ENCODE measurements at places on chromosomes 2 and 18. TPM values are rescaled to one million over a fixed set of nuclear protein-coding genes. Genes with fewer than 3 reads are reported as not detected.

DNA sequence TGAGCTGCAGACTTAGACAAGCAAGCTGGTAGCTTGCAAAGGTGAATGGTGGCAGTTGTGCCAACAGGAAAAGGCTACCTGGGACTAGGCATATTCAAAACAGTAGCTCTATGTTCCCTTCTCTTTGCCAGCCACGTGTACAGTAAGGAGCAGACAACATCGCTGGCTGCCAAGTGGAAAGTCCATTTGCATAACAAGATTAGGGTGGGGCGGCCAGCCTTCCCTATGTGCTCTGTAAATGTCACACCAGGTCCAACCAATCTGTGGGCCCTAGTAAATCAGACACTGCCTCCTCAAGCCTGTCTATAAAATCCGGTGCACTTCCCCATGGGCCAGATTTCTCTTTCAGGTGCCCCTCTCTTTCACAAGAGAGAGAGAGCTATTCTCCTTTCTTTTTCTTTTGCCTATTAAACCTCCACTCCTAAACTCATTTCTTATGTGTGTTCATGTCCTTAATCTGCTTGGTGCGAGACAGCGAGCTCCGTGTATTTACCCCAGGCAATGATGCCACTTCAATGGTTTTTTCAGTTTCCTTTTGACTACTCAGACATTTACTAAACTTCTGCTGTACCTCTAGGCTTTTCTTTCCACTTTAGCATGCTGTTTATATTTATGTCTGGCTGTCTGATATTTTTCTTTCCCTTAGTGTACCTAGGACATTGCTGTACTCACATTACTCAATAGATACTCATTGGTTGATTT lies 297.4 kb upstream of the GCFC2 start:
- H3K4me3 ChIP-seq, result no peak overlapping the region
- no peak for DNase-seq
- H3K36me3 ChIP-seq, result no peaks in the 10 kb centered on the region

DNA sequence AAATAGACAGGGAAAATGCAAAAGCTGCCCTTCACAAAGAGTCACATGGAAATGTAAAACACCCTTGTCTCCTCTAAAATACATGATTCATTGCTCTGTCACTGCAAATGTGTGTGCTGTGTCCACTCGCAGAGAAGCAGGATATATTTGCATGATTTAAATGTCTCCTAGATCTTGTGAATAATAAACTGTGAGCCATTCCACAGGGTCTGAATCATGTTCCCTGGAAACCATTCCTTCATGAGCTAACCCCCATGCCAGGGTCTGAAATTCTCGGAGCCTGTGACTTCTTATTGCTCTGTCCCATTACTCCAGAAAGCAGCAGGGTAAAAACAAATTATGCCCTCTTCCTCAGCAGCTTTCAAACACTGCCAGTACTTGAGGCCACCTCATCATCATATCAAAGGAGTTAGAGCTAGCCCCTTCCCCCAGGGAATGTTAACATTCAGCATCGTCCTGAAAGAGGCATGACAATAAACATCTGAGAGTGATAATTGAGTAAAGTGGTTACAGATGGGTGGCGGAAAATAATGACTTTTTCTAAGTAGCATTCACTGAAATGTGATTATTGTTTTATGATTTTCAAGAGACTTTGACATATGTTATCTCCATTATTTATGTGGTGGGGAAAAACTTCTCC lies 11.7 kb upstream of the CNGA3 start:
- no peaks in the 10 kb centered on the region for H3K4me1 ChIP-seq
- H3K27ac ChIP-seq, result no peak overlapping the region
- no peaks in the 10 kb centered on the region for H3K27me3 ChIP-seq
- no peak for DNase-seq
- H3K36me3 ChIP-seq, result no peaks in the 10 kb centered on the region

DNA sequence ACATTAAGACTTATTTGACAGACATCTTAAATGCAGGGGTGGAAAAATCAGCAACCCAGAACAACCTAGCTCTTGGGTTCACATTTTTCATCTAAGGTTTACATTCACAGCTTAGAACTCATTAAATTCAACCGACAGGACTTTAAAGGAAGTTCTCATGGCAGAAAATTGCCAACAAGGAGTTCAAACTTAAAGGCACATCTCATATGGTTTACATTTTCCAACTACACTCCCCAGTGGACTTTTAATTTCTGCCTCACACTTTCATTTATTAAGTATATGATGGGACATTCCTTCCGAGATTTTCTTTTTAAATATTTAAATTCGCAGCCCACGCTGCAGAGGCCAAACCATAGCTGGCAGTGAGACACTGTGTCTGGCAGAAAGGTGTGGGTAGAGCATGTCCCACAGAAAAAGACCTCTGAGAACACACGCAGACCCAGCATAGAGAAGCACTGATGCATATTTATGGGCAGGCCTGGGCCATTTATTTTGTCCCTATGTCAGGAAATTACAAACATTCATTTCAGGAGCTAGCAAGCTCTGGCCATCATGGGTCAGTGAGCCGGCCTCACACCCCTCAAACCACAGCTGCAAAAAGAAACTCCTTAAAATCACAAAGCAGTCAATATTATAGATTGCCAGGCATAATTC lies 46.3 kb downstream of the STK39 start:
- H3K27ac ChIP-seq, result no peak overlapping the region
- H3K4me3 ChIP-seq, result no peak overlapping the region
- DNase-seq, result no peak
- H3K27me3 ChIP-seq, result no peaks in the 10 kb centered on the region
- H3K36me3 ChIP-seq, result no peaks in the 10 kb centered on the region
- H3K4me1 ChIP-seq, result peaks cover under 1% of the 10 kb centered on the region

- DNase-seq, result no peak
- peaks cover 6% of the 10 kb centered on the region for H3K4me1 ChIP-seq
- H3K27me3 ChIP-seq, result no peaks in the 10 kb centered on the region
- no peaks in the 10 kb centered on the region for H3K36me3 ChIP-seq
- no peak overlapping the region for H3K27ac ChIP-seq
These were observed 199.7 kb downstream of the MYO3B start for GRCh38 chr2:170377500-170378207.

- no peak overlapping the region for H3K27ac ChIP-seq
- H3K27me3 ChIP-seq, result no peaks in the 10 kb centered on the region
- H3K36me3 ChIP-seq, result no peaks in the 10 kb centered on the region
These were observed 418.8 kb upstream of the HNRNPA3 start for GRCh38 chr2:176793792-176794191.

- peaks cover 16% of the 10 kb centered on the region for H3K4me1 ChIP-seq
- H3K36me3 ChIP-seq, result no peaks in the 10 kb centered on the region
- DNase-seq, result no peak
- H3K4me3 ChIP-seq, result peak overlapping the region; percentile 73
These were observed 1.1 kb downstream of the HPCAL1 start for GRCh38 chr2:10303694-10304378.

- no peaks in the 10 kb centered on the region for H3K36me3 ChIP-seq
- no peaks in the 10 kb centered on the region for H3K4me1 ChIP-seq
- H3K27ac ChIP-seq, result no peak overlapping the region
- H3K27me3 ChIP-seq, result no peaks in the 10 kb centered on the region
These were observed 177.6 kb downstream of the ZNF521 start for GRCh38 chr18:25174324-25174723.

GRCh38 chr18:38539856-38540255 lies 974.3 kb upstream of the CELF4 start:
- H3K36me3 ChIP-seq, result no peaks in the 10 kb centered on the region
- H3K27ac ChIP-seq, result no peak overlapping the region
- H3K4me3 ChIP-seq, result no peak overlapping the region
- no peaks in the 10 kb centered on the region for H3K27me3 ChIP-seq

DNA sequence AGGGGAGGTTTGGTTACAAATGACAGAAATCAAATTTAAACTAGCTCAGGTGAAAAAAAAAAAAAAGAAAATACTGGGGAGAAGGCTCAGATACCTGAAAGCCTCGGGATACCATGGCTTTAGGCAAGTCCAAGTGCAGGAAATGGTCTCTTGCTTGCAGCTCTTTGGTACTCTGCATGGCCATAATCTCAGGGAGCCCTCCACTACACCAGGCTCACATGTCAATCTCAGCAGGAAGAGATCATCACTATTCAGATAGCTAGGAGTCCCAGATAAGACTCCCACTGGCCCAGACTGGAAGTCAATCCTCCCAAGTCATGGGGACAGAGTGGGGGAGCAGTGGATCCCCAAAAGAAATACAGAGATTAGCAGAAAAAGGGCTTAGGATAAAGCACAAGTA lies 64.8 kb upstream of the RALBP1 start:
- no peak overlapping the region for H3K4me3 ChIP-seq
- no peaks in the 10 kb centered on the region for H3K27me3 ChIP-seq
- H3K4me1 ChIP-seq, result no peaks in the 10 kb centered on the region
- no peak overlapping the region for H3K27ac ChIP-seq
- DNase-seq, result no peak
- H3K36me3 ChIP-seq, result no peaks in the 10 kb centered on the region

DNA sequence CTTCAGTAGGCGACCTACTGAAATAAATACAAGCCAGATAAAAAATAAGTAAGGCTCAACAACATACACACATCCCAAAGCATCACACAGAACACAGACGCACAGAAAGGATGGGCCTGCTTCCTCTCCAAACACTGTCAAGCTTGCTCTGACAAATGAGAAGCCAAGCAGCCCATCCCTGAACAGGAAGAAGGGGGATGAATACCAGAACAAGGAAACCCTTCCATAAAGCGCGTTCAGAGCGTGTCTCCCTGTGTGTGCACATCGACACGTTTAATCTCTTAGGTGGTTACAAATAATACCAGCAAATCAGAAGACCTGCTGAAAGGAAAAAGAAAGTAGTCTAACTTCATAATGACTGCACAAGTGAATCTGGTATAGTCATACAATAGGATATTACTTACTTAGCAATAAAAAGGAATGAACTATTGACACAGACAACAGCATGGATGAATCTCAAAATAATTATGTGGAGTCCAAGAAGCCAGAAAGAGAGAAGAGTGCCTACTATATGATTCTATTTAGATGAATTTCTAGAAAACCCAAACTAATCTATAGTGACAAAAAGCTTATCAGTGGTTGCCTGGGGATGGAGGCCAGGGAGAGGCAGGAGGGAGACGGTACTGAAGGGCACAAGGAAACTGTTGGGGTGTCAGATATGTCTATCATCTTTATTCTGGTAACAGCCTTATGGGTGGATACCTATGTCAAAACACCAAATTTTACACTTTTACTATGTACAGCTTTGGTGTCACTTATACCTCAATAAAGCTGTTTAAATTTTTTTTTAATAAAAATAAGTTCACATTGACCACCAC lies 26.8 kb downstream of the MBOAT2 start:
- DNase-seq, result no peak
- H3K27me3 ChIP-seq, result no peaks in the 10 kb centered on the region
- no peak overlapping the region for H3K27ac ChIP-seq
- H3K36me3 ChIP-seq, result no peaks in the 10 kb centered on the region
- H3K4me3 ChIP-seq, result no peak overlapping the region
- no peaks in the 10 kb centered on the region for H3K4me1 ChIP-seq

DNA sequence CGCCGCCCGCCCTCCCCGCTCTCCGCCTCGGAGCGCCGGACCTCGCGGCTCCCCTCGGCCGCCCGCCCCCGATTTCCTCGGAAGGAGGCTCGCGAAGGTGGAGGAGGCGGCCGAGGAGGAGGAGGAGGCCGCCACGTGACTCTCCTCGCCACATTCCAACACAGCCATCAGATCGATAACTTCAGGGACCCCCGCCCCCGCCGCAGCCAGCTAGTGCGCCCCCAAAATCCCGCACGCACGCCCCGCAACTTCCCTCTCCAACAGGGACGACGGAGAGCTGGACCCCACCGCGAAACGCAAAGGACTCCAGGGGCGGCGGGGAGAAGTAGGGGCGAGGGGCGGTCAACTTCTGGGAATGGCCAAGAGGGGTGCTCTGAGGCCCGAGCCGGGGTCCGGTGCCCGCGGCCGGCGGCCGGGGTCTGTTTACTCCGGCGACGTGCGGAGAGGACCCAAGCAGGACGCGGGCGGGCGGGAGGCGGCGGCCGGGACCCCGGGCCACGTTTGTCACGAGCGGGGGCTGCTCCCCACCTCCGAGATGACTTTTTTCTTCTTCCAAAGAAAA lies 2.0 kb downstream of the ZNF521 start:
- H3K27ac ChIP-seq, result no peak overlapping the region
- peak; percentile 7 for DNase-seq
- peaks cover 7% of the 10 kb centered on the region for H3K4me1 ChIP-seq
- H3K36me3 ChIP-seq, result no peaks in the 10 kb centered on the region
- no peak overlapping the region for H3K4me3 ChIP-seq
- H3K27me3 ChIP-seq, result no peaks in the 10 kb centered on the region

GRCh38 chr2:16869711-16870110 lies 204.1 kb upstream of the CYRIA start:
- H3K27me3 ChIP-seq, result no peaks in the 10 kb centered on the region
- H3K4me1 ChIP-seq, result no peaks in the 10 kb centered on the region
- DNase-seq, result no peak
- H3K36me3 ChIP-seq, result no peaks in the 10 kb centered on the region

DNA sequence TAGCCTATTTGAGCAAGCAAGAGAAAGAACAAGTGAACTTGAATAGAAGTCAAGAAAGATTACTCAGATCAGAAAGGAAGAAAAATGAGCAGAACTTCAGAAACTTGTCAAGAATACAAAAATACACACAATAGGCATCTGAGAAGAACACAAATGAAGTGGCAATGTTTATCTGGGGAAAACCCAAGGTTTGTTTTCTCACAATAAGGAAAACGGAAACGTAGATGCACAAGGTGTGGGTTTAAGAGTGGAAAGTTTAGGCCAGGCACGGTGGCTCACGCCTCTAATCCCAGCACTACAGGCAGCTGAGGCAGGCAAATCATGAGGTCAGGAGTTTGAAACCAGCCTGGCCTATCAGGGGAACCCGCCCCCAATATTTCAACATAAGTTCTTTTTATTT lies 159.5 kb upstream of the GYPC start:
- no peaks in the 10 kb centered on the region for H3K36me3 ChIP-seq
- H3K4me1 ChIP-seq, result no peaks in the 10 kb centered on the region
- H3K27ac ChIP-seq, result no peak overlapping the region
- H3K4me3 ChIP-seq, result no peak overlapping the region
- no peaks in the 10 kb centered on the region for H3K27me3 ChIP-seq

- no peak overlapping the region for H3K4me3 ChIP-seq
- DNase-seq, result no peak
- H3K36me3 ChIP-seq, result no peaks in the 10 kb centered on the region
- no peaks in the 10 kb centered on the region for H3K4me1 ChIP-seq
- H3K27ac ChIP-seq, result no peak overlapping the region
These were observed 167.9 kb downstream of the HRH4 start for GRCh38 chr18:24628326-24628725.

GRCh38 chr2:178282075-178282815 lies 87.9 kb downstream of the OSBPL6 start:
- no peaks in the 10 kb centered on the region for H3K4me1 ChIP-seq
- no peak overlapping the region for H3K27ac ChIP-seq
- no peak overlapping the region for H3K4me3 ChIP-seq
- H3K27me3 ChIP-seq, result no peaks in the 10 kb centered on the region

- no peak overlapping the region for H3K4me3 ChIP-seq
- H3K27me3 ChIP-seq, result no peaks in the 10 kb centered on the region
- no peaks in the 10 kb centered on the region for H3K4me1 ChIP-seq
- no peaks in the 10 kb centered on the region for H3K36me3 ChIP-seq
- no peak overlapping the region for H3K27ac ChIP-seq
These were observed 304.7 kb upstream of the HNMT start for GRCh38 chr2:137659616-137660015.

Gene FBLN7
- 0.07 TPM for total RNA-seq

Gene STAT4
- not detected for total RNA-seq

Gene MEP1B
- total RNA-seq, result not detected

Gene PUS10
- 11.8 TPM for total RNA-seq

Gene SATB2
- 1.7 TPM for total RNA-seq

Gene SLC16A14
- 0.29 TPM for total RNA-seq

Gene FAM210A
- total RNA-seq, result 32.8 TPM

Gene DSG2
- not detected for total RNA-seq

Gene CIB4
- not detected for total RNA-seq
